ENCODE measurements at places on chromosomes 2 and 18. TPM values are rescaled to one million over a fixed set of nuclear protein-coding genes. Genes with fewer than 3 reads are reported as not detected.

The SLC30A3 gene
- total RNA-seq: 3.1 TPM

The CABYR gene
- total RNA-seq: 13.7 TPM

The COL4A4 gene
- 0.11 TPM for total RNA-seq

The CSRNP3 gene
- total RNA-seq: 29.6 TPM

The LIMS4 gene
- total RNA-seq: 1.2 TPM

The AGXT gene
- total RNA-seq: not detected

The ST6GAL2 gene
- total RNA-seq: 16.3 TPM

The TGFA gene
- total RNA-seq: 0.77 TPM

The DOCK10 gene
- total RNA-seq: 3.3 TPM

The NETO1 gene
- not detected for total RNA-seq

All from mesothelial cell of epicardium (in vitro differentiated cells).